ENCODE measurements at places on chromosomes 16 and 17. TPM values are rescaled to one million over a fixed set of nuclear protein-coding genes. Genes with fewer than 3 reads are reported as not detected.

The ACSM2A gene
- not detected for total RNA-seq

The YWHAE gene
- total RNA-seq, result 143 TPM

The KRT25 gene
- total RNA-seq, result not detected

The ATF7IP2 gene
- total RNA-seq, result 58.0 TPM

The C17orf67 gene
- total RNA-seq, result 11.2 TPM

DNA sequence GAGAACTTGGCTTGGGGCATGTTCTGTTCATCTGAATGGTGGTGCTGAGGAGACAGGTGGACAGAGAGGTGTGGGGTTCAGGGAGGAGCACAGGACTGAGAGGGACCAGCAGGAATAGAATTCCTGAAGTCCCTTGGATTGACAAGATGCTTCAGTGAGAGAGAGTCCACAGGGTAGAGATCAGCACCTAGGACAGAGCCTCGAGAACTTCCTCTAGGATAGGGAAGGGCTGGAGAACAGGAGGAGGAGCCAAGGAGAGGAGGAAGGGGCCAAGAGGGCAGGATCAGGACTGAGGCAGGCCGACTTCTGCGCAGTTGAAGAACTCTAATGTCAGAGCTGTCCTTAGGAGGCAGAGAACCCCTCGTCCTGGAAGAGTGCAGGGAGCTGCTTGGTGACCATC is 138.4 kb downstream of the PRKCB start:
- no peak for DNase-seq

DNA sequence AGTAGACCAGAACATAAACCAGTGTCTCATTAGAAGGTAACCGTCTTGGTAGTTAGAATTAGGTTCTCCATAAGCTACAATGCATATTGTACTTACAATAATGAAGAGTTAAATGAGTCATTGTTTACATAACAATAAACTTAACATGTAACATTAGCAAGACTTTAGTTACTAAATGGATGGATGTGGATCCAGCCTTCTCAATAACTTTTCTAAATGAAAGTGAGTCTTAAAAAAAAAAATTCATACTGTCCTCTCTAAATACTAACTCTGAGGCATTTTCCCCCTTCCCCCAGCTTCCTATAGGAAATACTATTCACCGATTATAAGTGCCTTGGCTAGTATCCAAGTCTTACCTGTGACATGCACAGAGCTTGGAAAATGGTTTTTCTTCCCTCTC is 155.3 kb downstream of the CYB561 start:
- no peak for DNase-seq

GRCh38 chr16:12201216-12201615 is 224.7 kb downstream of the SNX29 start:
- DNase-seq, result no peak

DNA sequence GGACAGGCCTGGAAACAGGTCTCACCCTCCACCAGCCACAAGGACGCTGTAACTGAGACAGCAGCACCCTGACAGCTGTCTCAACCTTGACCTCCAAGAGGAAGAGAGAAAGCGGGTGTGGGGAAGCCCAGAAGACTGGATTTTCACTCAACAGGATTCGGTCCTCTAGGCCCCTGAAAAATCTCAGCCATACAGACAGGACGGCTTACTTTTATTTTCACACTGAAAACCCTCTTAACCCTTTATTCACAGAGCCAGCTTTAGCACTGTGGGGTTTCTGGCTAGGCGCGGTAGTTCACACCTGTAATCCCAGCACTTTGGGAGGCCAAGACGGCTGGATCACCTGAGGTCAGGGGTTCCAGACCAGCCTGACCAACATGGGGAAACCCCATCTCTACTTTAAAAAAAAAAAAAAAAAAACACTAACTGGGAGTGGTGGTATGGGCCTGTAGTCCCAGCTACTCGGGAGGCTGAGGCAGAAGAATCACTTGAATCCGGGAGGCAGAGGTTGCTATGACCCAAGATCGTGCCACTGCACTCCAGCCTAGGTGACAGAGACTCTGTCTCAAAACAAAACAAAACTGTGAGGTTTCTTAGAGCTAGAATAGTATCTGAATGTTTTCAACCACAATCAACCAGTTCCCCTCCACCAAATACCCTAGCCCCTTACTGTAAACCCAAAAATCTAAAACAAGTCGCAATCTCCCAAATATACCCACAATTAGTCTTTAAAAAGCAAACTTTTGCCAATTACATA is 5.3 kb downstream of the ANKRD11 start:
- DNase-seq, result peak; percentile 56

DNA sequence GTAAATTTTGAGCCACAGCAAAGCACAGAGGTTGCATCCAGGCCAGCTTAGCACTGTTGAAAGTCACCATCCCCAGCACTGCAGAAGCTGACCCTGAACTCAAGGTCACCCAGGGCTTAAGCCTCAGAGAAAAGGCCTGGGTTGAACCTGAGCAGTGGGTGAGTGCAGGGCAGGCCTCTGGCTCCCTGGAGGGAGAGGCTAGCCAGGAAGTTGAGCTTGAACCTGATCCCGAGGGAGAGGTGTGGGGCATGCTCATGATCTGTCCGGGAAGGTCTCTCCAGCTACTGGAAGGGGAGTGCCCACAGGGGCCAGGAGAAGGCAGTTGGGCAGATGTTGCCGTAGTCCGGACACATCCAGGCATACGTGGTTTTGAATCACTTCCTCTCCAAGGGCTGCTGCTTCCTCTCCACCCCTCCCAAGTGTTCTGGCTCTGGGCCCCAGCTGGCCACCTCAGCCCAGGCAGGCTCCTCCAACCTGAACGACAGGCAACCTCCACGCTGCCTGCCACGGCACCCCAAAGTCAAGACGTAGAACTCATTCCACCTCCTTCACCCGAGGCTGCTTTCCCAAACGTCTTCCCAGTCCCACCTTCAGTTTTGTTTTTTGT is 18.4 kb downstream of the CARHSP1 start:
- DNase-seq, result no peak

GRCh38 chr17:6241381-6241780 is 171.2 kb downstream of the WSCD1 start:
- no peak for DNase-seq

DNA sequence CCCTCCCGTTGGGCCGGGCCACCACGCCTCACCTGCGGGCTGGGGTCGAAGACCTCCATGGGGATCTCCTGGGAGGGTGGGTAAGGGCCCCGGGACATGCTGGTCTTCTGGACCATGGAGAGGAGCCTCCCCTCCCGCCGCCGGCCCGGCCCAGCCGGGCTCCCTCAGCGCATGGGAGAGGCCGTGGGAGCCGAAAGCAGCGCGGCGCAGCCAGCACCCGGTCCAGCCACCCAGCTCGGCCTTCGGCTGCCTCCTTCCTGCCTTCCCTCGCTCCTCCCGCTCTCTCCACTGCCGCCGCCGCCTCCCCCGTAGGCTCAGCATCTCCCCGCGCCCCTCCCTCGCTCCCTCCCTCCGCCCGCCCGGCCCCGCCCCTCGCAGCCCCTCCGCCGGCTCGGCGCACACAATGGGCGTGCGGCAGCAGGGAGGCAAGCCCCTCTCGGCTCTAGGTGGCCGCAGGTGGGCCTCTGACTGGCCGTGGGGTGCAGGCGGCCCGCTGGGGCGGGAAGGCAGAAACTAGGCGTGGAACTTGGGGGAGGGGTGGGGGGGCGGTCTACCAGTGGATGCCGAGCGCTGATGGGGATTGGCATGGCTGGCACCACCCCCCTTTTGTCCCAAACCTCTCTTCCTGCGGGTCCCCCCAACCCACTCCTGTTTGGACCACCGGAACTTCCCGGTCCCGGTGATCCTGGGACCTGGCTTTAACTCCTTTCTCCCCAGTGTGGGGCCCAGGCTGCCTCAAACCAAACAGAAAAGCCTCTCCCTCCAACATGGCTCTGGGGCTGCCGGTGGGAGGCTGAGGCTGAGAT is at the start of gene CACNB1:
TSS of gene CACNB1 (minus strand) at position 290 of the 806 bp plus-strand sequence. CDS start at position 116, 174 bp downstream.
- peak; percentile 57 for DNase-seq

DNA sequence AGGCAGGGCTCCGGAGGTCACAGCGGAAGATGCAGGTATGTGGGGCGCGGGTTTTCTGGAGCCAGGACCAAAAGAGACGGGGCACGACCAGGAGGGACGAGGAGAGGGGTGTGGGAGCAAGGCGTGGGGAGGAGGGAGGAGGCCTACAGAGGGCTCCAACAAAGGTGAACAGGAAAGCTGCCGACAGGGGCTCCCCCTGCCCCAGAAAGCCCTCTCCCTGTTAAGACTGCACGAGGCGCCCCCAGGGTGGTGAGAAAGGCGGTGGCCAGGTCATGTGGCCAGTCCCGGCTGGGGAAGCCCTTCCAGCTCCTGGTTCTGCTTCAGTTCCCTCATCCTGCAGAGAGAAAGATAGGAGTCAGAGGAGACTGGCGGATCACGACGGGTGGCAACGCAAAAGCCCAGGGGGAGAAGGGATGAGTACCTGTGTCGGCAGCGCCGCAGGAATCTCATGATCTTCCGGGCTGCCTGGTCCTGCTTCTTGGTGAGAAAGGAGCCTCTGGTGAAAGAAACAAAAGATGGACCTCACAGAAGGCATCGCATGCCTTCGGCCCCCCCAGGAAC is 949 bp upstream of the SPAG7 start:
- no peak for DNase-seq

GRCh38 chr17:72120642-72121163 is at the start of gene SOX9:
TSS of gene SOX9 (plus strand) at chr17:72121020. CDS start at chr17:72121392, 372 bp downstream.
- DNase-seq, result no peak
